ENCODE measurements at places on chromosomes 2 and 18.

- DNase-seq, result no peak
Measured at GRCh38 chr18:49537232-49537896, 24.5 kb upstream of the LIPG start.

DNA sequence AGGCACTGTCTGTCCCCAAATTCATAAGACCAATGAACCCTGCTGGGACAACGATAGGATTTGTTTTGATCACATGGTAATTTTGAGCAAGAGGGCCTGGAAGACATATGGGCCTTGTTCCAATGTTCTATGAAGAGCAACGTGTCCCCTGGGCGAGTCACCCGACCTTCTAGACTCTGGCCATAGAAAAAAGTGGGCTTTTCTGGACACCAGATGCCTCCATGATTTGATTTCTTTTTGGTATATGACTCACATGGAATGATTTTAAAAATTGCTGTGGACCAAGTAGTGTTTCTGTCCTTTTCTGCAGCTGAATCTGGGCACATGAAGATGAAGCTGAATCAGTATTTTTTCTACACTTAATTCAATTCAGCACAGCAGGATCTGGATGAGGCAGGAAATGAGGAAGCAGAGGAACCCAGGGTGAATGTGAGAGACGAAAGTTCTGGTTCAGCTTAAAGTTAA lies 104.9 kb downstream of the CDC42EP3 start:
- DNase-seq, result no peak

DNA sequence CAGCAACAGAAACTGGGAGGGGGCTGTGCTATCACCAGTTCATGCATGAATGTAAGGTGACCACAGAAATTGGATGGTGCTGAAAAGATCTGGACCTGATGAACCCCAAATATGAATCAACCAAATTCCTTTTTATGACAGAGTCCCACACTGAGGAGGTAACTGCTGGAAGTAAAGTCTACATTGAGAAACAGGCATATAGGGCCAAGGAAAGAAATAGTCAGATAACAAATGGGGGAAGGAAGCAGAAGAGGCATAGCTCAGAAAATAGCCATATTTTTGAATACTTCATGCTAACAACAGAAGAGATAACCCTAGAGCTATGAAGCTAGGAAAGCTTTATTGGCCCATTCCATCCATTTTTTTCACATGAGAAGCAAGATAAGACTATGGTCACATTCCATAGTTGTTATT lies 25.8 kb downstream of the ZC3H6 start:
- DNase-seq, result no peak

DNA sequence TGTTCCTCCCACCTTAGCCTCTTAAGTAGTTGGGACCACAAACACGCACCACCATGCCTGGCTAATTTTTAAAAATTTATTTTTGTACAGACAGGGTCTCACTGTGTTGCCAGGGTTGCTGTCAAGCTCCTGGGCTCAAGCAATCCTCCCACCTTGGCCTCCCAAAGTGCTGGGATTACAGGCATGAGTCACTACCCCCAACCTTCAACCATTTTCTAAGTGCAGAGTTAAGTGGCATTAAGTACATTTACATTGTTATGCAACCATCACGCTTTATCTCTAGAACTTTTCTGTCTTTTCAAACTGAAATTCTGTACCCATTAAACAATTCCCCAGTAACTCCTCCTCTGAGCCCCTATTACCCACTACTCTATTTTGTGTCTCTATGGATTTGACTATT lies 45.9 kb upstream of the AFF3 start:
- DNase-seq, result no peak

- DNase-seq, result no peak
Measured at GRCh38 chr2:74514368-74515270, at the start of gene TLX2. TSS of gene TLX2 (plus strand) at chr2:74514450. CDS start at chr2:74514807, 357 bp downstream.

DNA sequence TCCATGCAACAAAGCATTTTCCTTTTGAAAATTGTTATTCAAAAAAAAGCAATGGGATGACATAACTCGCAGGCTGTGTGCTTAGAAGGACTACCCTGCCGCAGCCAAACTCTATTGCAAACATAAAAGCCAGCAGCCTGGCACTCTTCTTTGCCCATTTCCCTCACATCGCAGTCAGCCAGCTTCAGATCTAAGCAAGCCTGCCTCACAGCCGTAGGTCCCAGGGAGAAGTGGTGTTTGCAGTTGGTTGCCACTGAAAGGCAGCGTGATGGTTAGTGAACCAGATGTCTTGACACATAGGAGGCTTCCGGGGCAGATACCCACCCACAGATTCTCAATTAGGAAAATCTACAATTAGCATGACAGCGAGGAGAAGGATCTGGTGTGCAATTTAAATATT lies 655.2 kb downstream of the RNF144A start:
- DNase-seq, result peak; percentile 64

DNA sequence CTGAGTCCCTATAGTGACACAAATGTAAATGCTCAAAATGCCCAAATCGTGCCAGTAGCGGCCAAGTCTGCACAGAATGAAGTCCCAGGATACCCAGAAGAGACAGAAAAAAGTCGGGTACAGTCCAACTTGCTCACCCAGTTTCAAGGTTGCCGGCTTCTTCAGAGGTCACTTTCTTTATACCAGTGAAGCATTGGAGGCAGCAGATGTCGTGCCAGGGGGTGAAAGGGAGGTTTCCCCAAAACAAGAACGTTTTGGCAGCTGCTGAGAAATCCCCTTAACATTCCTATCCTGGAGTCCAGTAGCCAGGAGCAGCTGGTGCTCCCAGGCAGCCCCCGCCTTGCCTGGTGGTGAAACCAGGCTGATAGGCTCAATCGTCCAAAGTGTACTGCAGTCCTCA lies 58.1 kb upstream of the MCFD2 start:
- DNase-seq, result no peak

DNA sequence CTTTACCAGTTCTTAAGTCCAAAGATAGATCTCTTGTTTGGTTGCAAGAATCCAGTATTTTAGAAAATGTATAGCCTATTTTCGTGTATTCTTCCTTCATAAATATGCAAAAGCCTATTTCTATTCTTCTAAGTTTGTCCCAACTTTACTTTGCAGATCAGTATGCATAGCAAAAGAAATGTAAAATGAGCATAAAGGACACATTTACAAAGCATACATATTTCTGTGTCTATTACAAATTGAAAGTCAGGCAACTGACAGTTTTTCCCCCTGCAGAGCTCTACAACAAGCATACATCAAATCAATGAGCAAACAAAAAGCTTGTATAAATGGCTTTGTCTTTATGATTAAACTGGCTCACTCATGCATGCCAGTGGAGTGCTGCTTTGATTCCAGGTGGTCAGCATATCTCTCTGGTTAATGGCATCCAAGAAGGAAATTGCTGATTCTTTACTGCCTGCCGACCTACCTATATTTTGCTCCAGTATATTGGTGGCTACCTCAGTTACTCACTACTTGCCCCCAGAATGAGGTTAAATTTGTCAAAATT lies 10.0 kb upstream of the VPS54 start:
- DNase-seq, result no peak

- no peak for DNase-seq
Measured at GRCh38 chr2:60298006-60298696, 255.3 kb downstream of the BCL11A start.

DNA sequence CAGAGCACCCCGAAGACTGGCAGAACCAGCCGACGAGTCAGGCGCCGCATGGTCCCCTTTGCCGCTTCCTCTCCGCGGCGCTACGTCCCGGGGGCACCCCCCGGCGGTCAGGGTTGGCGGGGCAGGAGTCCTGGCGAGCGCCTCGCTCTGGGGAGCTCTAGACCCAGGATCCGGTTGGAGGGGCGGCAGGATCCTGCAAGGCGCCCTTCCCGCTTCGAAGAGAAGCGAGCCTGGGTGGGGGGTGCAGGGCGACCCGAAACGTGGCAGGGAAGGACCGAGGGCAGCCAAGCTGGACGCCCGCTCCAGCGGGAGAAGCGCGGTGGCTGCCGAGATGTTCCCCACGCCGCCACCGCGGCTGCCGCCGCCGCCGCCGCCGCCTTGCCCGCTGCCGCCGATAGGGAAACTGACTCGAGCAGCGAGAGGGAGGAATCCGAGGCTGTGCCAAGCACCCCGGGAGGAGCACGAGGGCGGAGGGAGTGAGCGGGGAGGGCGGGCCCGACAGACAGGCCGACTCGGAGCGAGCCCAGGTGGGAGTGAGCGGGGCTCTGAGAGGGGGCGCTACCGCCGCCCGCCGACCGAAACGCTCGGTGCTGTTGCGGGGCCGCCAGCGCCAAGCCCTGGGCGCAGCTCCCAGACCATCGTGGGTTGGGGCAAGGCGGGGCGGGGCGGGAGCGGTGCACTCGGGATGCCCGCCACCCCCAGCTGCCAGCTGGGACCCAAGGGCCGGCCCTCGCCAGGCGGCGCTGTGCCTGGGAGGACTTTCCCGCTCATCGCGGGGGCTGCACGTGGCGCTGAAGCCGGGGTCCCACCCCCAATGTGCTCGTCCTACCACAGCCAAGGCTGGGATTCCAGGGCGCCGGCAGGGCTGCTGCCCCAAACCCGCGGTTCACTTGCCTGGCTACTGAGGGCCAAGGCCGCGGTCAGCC lies at the start of gene GALNT14:
GALNT14 (minus strand) TSS at position 404 of the 926 bp plus-strand sequence; CDS start at position 50, 354 bp downstream.
- DNase-seq, result peak; percentile 63

- no peak for DNase-seq
Measured at GRCh38 chr18:69599377-69599776, 198.7 kb downstream of the DOK6 start.

DNA sequence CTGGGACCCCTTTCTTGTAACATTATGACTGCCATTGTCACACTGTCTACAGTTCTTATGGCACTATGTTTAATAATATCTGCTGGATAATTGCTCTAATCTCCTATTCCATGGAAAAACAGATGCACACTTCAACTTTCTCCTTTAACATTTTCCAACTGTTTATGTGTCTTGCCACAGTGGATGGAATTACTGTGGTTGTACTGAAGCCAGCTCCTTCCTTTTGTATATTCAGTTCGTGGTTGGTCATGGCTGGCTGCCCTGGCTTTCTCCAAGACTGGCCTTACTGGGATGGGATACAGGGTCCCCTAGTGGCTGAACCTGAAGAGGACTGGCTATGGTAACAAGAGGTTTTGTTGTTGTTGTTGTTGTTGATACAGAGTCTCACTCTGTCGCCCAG lies 113.9 kb downstream of the SS18 start:
- no peak for DNase-seq

GRCh38 chr2:201996679-201997314 lies 36.9 kb upstream of the FZD7 start:
- DNase-seq, result no peak

DNA sequence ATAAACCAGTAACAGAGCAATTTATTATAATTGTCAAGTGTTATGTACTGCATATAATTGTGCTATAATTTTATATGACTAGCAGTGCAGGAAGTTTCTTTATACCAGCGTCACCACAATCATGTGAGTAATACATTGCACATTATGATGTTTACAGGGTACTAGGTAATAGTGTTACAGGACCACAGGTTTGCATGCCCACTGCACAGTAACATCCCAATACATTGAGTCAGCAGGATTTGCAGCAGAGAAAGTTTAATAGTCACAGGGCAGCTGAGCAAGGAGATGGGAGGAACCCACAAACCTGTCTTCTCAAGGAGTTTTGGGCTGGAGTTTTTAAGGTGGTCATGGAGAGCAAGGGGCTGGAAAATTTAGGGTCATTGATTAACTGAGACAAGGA lies 1042.9 kb upstream of the ACVR2A start:
- no peak for DNase-seq

- no peak for DNase-seq
Measured at GRCh38 chr18:27996801-27997272, 180.1 kb downstream of the CDH2 start.

DNA sequence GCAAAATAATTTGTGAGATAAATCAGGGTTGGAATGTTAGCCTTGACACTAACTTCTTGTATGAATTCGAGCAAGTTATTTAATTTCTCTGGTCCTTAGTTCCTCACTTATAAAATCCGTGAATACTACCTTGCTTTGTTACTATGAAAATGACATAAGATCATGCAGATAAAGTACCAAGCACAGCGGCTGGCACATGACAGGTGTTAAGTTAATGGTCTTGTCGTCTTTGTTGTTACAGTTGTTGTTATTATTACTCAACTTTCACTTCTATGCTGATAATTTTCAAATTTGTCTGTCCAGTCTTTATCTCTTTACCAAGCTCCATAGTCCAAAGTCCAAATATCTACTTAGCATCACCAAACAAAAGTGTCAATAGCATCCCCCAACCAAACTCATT lies 482.1 kb downstream of the ARHGAP15 start:
- DNase-seq, result no peak

DNA sequence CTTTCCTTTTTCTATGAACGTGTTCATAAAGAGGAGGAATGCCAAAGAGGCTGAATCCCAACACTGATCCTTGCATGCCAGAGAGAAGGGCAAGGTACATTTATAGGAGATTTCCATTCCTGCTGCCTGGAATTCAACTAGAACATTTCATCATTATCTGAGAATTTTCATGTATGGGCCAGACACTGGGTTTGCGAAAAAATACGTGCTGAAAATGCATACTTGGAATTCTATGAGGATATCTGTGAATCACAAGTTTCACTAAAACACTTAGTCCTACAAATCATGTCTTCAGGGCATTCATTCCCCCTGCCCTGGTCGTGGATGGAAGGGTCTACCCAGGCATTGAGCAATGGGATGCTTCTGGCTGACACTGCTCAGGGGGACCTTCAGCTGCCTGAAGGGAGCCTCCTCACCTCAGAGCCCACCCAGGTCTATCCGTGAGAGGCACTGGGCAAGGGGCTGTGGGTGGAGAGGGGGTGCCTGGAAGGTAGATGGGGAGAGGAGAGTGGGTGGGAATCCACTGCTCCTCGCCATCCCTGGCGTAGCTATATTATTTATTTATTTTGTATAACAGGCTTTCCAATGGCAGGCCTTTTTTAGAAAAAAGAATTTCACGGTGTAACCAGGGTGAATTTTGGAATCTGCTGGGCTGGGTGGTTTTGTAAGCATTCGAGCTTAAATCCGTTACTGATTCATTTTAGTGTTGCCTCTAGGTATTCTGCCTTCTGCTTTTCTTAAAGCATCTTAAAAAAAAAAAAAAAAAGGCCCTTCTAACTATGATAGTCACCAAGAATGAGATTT lies 560.6 kb upstream of the ID2 start:
- DNase-seq, result no peak

GRCh38 chr18:75491361-75491760 lies 63.9 kb upstream of the SMIM21 start:
- DNase-seq, result no peak

DNA sequence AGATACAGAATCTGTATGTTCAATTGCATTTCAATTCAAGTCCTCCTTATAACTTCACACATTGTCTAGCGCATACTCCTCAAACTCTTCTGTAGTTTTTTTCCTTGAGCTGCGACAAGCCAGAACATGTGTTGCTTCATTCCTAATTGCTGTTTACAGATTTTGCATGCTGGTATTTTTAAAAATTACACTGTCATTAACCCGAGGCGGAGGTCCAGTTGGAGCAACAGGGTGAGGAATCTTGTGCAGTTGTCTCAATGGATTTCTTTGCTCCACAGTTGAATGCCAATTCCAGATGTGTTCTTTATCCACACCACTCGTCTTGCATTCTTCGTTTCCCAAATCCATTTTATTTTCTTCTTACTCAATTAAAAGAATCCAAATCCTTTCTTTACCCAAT lies 16.4 kb upstream of the SERPINB13 start:
- no peak for DNase-seq

All from activated CD4-positive, alpha-beta memory T cell treated with anti-CD3 and anti-CD28 coated beads for 36 hours (primary cell).